ENCODE measurements at places on chromosomes 13 and 19.

DNA sequence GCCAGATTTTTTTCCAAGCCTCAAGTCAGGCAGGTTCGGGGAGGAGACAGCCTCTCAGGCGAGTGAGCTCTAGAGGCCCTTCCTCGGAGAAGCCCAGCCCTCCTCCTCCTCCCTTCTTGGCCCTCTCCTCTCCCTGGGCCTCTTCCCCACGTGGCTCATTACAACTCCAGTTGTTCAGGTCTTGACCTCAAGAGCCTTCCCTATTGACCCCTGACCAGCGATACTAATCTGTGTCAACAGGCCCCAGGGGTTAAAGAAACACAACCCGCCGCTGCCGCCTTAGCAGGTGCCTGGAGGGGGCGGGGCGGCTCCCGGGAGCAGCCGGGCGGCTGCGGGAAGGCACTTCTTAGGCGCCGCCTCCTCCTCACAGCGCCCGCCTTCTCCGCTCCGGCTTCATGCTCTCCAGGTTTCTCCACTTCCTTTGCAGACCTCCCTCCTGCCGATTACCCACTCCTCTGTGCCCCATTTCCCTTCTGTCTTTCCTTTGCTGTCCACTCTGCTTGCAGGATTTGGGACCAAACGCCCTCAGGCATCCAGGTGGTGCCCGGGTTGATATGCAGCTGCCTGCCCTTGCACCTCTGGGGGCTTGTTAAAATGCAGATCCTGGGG lies 51.0 kb downstream of the LYL1 start:
- DNase-seq: no peak

DNA sequence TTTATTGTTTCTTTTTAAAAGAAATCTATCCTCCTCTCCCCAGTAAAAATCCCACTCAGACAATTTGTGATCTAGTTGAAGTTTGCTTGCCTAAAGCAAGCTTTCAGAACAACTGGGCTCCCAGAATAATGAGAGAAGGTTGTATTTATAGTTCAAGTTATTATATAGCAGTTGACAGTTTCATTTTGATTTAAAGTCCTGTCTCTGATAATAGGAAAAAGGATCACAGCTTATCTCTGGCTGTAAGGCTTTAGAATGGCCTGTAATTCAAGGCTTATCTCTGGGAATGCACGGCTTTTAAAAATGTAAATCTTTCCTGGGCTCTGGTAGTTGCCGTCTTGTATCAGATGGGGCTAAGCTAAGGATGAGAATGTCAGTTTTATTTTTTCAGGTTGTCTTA lies 123.3 kb upstream of the TMTC4 start:
- DNase-seq: no peak

GRCh38 chr13:42875475-42876269 lies 94.3 kb downstream of the FAM216B start:
- DNase-seq: no peak

DNA sequence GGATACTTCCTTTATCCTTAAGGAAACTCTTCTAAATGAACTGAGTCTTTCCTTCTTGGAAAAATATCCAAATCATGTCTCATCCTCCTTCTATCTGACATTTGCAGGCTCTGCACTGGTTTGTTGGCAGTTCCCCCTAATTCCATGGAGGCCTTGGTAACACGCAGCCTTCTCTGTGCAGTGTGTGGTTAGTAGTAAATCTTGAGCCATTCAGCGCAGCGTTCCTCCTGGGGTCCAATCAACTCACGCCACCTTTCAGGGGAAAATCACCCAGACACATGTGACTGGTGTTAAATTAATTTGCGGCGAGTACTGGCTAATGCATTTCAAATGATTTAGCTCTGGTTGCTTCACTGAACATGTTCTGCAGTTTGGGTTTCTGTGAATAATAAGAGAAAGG lies 21.0 kb upstream of the CBY2 start:
- DNase-seq: no peak

GRCh38 chr13:31199527-31199848 lies 287 bp upstream of the B3GLCT start:
- no peak for DNase-seq

GRCh38 chr19:51456541-51457290 lies 1.5 kb downstream of the SIGLEC8 start:
- DNase-seq: no peak

GRCh38 chr13:98779695-98780094 lies 27.2 kb upstream of the SLC15A1 start:
- no peak for DNase-seq

GRCh38 chr13:35947315-35947714 lies 183.9 kb downstream of the DCLK1 start:
- no peak for DNase-seq

GRCh38 chr19:11324079-11324661 lies 15.3 kb downstream of the RAB3D start:
- DNase-seq: no peak

- no peak for DNase-seq
These were observed 318.8 kb downstream of the SPRY2 start for GRCh38 chr13:80022146-80022545.

DNA sequence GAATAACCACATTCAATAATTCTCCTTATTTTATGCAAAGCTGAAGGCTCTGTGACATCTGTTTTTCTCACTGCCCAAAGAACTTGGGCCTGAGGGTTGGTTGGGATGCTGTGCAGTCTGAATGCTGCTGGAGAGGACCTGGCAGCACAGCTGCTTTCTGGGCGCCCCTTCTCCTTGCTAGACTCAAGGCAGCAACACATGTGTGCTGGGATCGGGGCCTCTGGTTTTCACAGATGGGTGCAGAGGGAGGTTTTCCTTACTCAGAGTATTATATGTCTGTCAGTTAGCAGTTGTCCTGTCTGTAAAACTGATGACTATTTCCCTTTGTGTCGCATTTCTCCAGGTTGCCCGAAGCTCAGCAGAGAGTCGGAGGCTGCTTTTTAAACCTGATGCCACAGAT lies 53.2 kb upstream of the TEX29 start:
- DNase-seq: no peak

- no peak for DNase-seq
These were observed 13.4 kb upstream of the C19orf33 start for GRCh38 chr19:38290631-38291147.

GRCh38 chr13:57629821-57630235 lies 1.7 kb upstream of the PCDH17 start:
- no peak for DNase-seq

DNA sequence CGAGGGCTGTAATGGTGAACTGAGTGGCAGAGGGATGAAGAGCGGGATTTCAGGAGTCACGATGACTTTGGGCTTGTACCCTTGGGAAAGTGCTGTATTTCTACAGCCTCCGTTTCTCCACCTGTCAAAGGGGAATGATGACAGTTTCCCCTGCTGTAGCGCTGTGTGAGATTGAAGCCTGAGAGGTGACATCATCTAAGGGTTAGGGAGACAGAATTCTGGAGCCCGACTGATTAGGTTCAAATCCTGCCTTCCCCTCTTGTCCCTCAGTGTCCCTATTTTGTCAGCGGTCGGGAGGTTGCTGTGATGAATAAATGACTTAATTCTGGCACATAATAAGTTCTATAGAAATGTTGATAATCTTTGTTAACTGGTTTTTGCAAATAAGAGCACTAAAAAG lies 693 bp downstream of the MRPL4 start:
- DNase-seq: no peak

GRCh38 chr13:48094404-48094780 lies 512 bp downstream of the MED4 start:
- no peak for DNase-seq

GRCh38 chr19:18157465-18158063 lies 4.6 kb downstream of the PIK3R2 start:
- no peak for DNase-seq

GRCh38 chr13:109652531-109652930 lies 133.9 kb downstream of the IRS2 start:
- DNase-seq: no peak

DNA sequence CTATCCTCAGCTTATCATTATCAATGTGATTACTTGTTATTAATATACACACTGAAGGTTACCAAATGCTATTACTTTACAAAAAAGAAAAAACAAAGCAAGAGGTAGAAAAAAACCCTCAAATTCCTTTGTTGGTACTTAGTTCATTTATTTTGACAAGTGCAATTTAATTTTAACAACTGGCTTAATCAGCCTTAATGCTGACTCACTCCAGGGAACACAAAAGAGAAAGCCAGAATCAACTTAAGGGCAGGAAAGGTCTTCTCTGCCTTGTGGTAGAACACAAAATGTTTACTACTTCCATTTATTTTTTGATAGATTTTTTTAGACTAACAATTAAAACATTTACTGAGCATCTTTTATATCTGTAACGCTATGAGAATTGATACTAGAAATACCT lies 417.1 kb downstream of the PCDH17 start:
- no peak for DNase-seq

DNA sequence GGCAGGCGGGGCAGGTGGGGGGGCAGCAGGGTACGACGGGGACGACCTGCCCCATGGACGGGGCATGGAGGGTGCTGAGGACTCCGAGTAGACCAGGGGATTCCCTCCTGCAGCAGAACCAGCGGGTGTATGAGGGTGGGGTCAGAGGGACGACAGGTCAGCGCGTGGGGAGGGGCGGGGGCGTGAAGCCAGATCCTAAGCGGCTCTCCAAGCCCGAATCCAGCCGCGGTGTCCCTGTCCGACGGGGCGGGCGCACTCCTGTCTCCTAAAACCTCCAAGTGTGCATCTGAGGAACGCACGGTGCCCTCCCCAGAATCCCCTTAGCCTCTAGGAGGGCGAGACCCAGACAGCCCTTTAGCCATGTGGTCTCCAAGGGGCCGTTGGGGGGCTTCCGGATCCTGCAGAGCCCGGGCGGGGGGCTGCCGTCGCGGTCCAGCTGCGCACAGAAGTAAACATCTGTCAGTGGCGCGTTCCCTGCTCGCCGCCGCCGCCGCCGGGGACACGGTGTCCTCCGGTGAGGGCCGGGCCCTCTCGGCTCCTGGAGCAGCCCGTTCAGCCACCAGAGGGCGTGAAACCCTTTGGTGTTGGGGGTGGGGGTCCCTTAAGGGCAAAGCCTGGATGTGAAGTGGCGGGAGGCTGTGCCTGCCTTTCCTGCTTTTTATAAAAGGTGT lies 730 bp downstream of the NRTN start:
- DNase-seq: peak; percentile 36

DNA sequence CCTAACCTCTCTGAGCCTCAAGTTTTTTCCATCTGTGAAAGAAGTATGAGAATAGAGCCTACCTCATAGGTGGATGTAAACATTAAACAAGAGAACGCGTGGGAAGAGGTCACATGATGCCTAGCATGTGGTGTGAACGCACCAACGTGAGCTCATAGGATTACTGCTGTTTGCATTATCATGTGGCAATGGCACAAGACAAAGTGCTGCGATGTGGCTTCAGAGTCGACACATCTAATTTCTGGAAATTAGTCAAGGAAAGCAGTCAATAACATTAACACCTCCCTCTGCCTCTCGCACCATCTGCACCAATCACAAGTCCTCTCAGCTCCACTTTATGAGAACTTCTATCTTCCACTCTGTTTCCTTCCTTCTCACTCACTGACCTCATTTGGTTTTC lies 489.7 kb downstream of the COG6 start:
- no peak for DNase-seq

- DNase-seq: no peak
These were observed 6.8 kb upstream of the SPART start for GRCh38 chr13:36353001-36353400.

DNA sequence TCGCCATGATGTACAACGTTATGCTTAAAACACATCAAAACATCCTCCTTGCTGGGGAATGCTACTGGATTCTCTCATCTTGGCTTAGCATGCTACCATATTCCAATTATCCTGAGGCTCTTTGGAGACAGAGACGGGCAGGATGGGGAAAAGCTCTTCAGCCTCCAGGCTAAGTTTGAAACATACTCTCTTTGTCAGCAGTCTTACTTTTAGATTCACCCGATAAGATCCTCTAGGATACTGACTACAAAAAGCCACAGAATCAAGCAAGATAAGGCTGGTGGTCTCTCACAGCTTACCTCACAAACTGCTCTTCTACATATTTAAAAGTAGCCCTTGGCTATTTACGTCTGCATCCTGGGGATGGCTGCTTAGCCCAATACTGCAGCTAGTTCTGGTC lies 72.8 kb upstream of the LRCH1 start:
- no peak for DNase-seq

DNA sequence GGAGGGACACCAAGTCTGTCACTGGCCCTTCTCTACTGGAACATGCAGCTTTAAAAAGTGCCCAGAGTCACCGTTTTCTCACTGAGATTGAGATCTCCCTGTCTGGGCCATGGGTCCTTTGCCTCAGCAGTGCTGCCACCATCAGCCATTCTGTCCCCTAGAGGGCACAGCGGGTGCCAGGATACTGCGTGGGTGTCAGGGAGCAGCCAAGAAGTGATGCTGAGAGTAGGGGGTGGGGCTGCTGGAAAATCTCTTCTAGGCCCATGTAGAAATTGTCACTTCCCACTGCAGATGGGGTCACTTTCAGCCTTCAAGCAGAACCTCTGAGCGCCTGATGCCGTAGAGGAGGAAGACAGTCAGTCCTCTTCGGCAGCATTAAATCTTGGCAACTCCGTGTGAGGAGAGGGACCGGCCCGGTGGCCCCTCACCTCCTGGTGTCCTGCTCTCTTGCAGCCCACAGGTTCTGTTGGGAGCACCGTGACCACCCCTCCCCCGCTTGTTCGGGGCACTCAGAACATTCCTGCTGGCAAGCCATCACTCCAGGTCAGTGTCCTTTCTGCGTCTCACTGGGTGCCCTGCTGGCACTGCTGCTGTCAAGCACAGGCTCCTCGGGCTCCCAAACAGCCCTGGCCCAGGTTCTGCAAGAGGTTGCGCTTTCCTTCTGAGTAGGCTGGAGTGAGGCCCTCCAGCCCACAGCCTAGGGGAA lies 21.4 kb downstream of the TSSK6 start:
- DNase-seq: no peak

- no peak for DNase-seq
These were observed 121.9 kb upstream of the TSC22D1 start for GRCh38 chr13:44698066-44698465.

DNA sequence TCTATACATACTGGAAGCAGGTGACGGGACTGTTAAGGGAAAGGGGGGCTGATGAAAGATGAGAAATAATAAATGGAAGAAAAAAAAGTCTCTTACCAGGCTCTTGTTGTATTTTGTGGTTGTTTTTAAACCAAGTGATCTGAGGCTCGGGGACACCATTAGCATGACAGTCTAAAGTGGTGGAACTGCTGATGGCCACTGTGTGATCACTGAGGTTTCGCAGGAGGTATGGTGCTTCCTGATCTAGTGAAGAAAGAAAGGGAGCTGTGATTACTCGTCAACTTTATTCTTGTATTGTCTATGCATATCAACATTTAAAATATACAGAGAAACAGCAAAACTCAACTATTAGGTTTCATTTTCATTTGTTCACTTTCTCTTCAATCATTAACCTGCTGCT lies 110.1 kb downstream of the FLT1 start:
- no peak for DNase-seq

DNA sequence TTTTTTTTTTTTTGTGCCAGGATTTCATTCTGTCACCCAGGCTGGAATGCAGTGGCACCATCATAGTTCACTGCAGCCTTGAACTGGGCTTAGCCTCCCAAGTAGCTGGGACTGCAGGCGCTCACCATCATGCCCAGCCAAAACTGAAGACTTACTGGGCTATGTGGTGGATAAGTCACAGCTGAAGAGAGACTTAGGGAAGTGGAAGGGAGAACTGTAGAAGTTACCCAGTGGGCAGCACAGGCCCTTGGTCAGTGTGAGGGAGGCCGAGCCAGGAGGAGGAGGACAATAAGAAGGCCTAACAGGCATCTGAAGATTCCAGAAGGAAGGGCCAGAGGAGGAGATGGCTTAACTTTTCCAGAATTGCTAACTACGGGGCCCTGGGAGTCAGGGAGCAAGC lies 4.0 kb upstream of the PSPN start:
- DNase-seq: no peak

GRCh38 chr19:35380450-35381124 lies 9.7 kb downstream of the GPR42 start:
- DNase-seq: no peak
